T-helper 2 cell (primary cell): ENCODE measurements at places on chromosomes 1 and 21.

- no peak for DNase-seq
Observed at GRCh38 chr1:98550076-98550475, 111.4 kb upstream of the SNX7 start.

- no peak for DNase-seq
Observed at GRCh38 chr21:45534636-45535331, 7.5 kb downstream of the SLC19A1 start.

DNA sequence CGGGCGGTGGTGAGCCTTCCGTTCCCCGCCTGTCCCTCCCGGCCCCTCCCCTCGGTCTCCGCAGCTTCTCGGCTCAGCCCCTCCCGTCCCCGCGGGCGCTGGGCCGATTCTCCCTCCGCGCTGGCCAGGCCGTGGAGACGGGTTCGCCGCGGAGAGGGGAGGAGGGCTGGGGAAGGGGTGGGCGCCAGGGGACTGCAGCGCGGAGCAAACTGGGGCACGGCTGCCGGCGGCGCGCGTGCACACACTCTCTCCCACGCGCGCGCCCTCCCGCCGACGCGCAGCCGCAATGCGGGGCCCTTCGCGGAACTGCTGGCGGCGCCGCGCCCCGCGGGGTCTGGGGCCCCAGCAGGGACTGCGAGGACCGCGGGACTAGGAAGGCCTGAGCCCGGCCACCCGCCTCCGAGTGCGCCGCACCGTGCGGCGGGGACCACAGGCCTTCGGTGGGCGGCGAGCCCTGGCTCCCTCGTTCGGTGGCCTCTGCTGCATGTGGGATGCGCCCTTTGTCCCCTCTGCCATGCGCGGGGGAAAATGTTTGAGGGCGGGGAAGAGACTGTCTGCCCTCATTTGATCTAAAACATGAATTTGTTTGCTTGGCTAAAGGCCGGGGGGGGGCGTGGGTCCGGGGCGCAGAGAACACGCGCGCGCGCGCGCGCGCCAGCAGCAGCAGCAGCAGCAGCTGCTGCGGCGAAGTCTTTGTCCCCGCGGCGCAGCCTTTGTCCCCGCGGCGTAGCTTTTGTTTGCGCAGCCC lies 90.7 kb upstream of the VAMP3 start:
- DNase-seq = peak; percentile 41

DNA sequence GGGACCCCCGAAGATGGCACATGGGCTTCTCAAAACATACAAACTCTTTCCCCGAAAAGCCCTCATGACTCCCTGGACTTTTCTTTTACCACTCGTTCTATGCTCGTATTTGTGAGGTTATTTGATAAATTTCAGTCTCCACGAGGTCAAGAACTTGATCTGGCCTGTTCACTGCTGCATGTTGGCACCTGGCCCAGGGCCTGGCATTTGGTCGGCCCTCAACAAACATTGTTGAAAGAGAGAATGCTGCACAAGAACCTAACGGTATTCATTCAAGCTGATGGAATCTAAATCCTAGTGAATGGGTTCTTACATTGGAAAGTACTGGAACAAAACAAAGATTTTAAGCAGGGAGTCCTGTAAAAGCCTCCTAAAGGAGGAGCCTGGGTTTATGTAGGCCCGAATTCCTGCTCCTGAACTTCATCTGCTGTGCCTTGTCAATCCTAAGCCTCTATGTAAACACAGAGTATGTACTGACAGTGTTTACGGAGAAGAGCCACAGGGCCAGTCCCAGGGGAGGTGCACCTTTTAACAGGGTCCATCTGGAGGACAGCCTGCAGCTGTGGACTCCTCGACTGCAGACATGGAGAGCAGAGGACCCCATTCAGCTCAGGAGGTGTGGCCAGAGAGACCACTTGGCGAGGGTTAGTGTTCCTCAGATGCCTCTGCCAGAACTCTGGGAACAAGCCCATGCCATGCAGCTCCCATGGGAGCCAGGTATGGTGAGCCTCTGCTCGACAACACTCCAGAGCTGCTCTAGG lies 46.9 kb downstream of the L1TD1 start:
- no peak for DNase-seq

- DNase-seq = no peak
Observed at GRCh38 chr1:247961791-247962190, 3.2 kb upstream of the OR2AK2 start.

DNA sequence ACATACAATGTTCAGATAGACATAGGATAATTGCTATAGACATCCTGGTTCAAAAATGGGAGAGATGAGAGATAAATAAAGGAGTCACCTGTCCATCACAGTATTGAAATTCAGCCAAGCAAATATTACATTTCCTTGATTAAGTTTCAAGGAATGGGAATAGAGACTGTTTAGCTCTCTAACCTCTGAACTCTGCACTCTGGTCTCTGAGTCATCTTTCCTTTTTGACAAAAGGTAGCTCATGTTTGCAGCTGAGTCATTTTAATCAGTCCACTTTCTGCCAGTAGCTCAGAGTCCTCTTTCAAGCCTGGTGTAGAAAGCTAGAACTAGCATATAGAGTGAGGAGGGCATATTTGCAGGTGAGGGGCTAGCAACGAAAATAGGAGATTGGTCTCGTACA lies 51.4 kb upstream of the GJA8 start:
- no peak for DNase-seq

DNA sequence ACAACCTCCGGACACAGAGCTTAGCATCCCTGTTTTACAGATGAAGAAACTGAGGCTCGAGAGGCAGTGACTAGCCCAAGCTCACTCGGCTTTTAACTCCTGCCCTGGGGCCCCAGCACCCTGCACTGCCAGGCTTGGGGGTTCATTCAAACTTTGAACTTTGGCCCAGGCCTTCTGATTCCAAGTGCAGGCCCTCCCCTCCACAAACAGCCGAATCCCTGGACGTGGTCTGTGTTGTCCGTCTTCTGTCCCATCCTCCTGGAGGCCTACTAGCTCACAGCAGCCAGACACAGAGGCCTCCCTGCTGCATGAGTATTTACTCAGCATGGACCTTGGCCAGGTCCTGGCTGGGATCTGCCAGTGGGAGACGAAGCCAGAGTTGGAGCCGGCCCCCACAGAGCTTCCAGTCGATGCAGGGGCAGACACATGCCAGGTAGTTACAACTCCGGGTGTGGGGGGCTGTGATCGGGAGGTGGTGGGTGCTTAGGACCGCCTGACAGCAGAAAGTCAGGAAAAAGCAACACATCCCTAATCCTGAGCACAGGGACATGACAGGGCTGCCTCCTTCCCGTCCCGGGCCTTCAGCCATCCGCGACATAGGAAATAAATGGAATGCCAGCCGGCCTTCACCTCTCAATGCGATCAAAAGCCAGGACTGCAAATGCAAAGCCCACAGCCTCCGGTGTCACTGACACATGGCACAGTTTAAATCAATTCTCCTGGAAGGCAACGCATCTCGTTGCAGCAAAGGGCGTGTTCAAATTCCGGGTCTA lies 7.4 kb downstream of the IFFO2 start:
- no peak for DNase-seq

- no peak for DNase-seq
Observed at GRCh38 chr1:14672005-14672404, 73.5 kb downstream of the KAZN start.

GRCh38 chr1:230515451-230516145 lies 89.5 kb upstream of the PGBD5 start:
- no peak for DNase-seq

DNA sequence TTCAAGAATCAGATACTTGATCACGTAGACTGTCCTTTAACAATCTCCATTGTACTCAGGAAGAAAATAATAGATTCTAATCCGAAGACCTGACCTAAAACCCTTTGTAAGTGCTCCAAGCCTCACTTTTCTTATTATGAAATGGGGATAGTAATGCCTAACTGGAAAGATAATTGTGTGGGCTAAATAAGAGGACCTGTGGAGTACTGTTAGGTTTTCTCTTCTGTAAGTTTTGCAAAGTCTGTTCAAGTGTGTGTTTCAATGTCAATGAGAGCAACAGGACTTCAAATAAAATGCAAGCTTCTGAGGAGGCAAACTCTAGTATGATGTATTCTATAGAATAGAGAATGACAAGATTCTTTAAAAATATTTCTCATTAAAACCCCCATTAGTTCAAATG lies 348.6 kb downstream of the USP25 start:
- no peak for DNase-seq

DNA sequence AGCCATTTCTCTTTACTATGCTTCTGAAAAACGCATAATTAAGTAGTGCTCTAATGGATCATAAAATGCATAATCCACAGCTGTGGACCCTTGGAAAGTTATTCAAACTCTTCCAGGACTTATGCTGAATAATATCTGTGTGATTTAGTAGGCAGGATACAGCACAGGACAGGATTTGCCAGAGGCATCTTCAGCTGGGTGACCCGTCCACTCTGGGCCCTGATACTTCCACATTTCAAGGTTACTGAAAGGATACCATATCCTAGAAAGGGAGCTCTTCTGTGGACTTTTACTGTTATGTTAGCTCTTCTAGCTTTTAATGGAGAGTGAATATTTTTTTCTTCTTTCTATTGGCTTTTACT lies 49.6 kb downstream of the MAP10 start:
- no peak for DNase-seq

DNA sequence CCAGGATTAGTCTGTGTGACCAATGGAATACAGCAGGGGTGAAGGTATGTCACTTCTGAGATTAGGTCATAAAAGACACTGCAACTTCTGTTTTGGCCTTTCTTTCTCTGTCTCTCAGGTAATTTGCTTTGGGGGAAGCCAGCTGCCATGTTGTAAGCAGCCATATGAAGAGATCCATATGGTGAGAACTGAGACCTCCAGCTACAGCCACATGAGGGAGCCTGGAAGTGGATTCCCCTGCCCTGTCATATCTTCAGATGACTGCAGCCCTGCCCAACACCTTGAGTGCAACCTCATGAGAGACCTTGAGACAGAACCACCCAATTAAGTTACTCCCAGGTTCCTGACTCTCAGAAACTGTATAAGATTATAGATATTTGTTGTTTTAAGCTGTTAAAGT lies 70.1 kb upstream of the ESRRG start:
- no peak for DNase-seq

- DNase-seq = no peak
Observed at GRCh38 chr1:173744651-173745050, 29.9 kb downstream of the KLHL20 start.
